ENCODE measurements at places on chromosomes 5 and 9.

DNA sequence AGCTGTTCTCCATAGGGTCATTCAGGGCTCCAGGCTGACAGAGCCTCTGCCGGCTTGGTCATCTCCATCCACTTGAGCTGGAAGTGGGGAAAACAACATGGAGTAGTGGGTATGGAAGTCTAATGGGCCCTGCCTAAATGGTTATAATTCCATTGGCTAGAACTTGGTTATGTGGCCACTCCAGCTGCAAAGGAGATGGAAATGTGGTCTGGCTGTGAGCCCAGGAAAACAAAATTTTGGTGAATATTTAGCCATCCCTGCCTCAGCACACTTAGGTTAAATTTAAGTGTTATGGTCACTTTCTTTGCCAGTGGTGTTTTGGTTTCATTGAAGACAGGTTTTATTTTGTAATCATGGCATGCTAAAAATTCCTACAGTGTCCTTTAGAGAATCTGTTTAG lies 112.3 kb downstream of the SMARCA2 start:
- DNase-seq: no peak

DNA sequence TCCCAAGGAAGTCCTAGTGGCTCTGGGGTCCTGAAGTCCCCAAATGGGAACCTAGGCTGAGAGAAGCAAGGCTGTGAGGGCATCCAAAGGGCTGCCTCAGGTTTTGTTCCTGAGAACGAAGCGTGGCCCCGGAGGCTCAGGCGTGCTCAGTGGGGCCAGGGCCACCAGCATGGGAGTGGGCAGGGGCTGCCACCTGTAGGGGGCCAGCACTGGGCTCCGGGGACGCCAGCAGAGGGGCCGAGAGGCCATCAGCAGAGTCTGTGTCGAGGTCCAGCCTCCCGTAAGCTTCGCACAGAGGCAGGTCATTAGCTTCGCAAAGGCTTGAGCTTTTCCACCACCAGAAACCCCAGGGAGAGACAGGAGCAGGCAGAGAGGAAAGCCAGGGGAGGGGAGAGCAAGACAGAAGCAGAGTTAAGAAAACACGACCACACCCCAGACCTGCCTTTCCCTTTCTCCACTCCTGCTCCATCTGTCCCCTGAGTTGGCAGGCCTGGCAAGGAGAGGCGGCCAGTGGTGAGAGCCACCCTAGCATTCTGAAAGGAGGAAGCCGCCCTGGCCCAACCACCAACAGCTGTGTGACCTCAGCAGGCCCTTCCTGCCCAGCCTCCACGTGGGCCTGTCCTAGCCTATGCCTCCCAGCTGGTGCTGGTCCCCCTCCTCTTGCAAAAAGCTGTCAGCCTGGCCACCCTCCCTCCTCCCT lies 5.5 kb upstream of the SURF6 start:
- DNase-seq: no peak

DNA sequence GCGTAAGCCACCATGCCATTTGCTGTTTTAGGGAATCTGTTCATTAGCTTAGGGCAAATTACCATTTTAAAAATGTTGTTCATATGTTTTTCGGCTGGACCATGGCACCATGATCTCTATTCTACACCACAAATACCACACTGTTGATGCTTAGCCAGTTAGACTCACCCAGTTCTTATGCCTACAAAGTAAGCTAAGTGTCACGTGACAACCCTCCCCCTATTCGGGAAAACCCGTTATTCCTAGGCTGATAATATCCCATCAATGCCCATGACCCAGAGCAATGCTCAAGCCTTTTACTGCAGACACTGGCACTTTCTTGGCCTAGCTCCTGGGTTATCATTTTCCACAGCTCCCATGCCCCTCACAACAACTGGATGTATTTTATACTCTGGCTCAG lies 280.3 kb upstream of the KLF9 start:
- DNase-seq: no peak

DNA sequence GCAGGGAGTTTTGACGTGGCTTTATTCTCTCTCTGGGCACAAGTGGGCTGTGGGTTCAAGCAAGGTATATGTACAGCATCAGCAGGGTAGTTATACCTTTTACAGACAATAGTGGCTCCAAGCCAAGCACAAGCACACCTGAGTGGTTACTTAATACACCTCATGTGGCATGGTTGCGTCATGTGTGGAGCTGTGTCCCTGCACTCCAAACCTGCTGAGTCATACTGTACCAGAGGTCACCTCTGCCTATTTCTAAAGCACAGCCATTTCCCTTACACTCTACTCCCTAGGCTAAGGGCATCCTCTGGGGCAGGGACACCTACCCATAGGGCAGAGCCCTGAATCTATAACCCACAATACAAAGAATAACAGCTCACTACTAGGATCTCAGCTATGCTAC lies 147.3 kb downstream of the OSTF1 start:
- DNase-seq: no peak

GRCh38 chr5:148735301-148735835 lies 81.0 kb upstream of the HTR4 start:
- no peak for DNase-seq

GRCh38 chr9:115593587-115594091 lies 475.7 kb upstream of the TNC start:
- no peak for DNase-seq

Data from activated CD8-positive, alpha-beta memory T cell treated with anti-CD3 and anti-CD28 coated beads for 1 hour (primary cell).